Activated CD8-positive, alpha-beta T cell treated with anti-CD3 and anti-CD28 coated beads for 36 hours (primary cell): ENCODE measurements at places on chromosomes 16 and 17. TPM values are rescaled to one million over a fixed set of nuclear protein-coding genes. Genes with fewer than 3 reads are reported as not detected.

GRCh38 chr17:32654324-32654723 lies 167.5 kb downstream of the CDK5R1 start:
- no peak for DNase-seq

DNA sequence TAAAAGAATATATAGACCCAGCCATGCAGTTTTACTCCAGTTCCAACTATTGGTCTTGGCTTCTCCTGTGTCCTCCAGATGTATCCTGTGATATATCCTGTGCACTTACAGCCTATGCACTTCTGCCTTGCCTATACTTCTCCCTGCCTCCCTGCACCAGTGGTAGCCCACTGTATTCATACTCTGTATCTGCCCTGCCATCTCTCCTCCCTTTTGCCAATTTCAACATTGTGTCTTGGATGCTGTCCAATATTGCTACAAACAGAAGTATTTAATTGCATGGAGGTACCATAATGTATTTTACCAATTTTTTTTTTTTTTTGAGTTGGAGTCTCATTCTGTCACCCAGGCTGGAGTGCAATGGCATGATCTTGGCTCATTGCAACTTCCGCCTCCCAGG lies 242.7 kb downstream of the HAPSTR1 start:
- no peak for DNase-seq

DNA sequence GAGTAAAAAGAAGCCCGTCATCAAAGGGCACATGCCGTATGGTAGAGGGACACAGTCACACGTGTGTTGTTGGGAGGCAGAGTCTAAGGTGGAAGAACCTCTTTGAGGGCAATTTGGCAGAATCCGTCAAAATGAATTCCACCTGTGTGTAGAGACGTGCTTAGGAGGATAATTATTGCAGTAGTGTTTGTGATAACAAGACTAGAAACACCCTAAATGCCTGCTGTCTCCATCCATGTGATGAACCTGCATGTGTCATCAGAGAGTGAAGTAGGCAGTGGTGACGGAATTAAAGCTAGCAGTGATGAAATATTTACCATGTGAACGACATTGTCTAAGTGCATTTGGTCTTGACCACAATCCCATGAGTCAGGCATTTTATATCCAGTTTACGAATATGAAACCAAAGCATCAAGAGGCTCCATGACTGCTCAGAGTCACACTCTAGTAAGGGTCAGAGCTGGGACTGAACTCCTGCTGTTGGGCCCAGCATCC lies 61.3 kb upstream of the ADORA2B start:
- no peak for DNase-seq

DNA sequence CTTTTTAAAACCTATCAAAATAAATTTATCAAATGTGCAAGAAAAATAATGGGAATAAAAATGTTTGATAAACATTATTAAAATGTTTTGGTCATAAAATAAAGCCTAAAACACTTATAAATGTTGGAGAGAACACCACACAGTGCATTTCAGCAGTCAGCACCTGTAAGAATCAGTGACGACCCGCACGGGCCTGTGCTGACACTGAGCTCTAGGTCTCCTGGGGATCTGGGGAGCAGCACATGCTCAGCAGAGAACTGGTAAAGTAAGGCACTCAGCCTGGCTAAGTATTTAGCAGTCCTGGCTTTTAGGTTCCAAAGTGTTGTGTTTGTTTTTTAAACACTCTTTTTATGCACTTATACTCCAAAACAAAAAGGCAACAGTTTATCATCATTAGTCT lies 46.9 kb downstream of the HELZ start:
- no peak for DNase-seq

Gene KRT17
- total RNA-seq = not detected

DNA sequence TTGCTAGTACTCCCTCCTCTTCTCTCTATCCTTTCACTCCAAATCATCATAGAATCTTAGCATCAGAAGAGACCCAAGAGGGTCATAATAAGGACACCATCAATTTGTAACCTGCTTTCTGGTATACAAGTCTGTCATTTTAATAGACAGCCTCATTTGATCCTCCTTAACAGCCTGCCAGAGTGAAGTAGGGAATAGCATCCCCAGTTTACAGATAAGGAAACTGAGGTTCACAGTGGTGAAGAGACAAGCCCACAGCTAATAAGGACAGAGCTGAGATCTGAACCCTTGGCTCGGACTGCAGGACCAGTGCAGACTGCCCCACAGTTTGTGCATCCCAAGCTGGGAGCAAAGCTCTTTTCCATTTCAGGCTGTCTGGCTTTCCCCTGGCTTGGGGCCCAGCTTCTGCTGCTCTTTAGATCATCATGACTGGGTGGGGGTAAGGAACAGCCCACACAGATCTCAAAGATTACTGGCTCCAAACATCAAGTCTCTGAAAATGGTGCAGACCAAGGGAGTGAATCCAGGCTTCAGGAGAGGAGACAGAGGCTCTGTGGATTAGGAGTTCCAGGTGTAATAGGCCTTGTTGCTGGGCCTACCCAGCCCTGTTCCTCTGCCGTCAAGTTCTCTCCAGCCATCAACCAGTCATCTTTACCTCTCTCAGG lies 10.3 kb upstream of the IGFBP4 start:
- no peak for DNase-seq

DNA sequence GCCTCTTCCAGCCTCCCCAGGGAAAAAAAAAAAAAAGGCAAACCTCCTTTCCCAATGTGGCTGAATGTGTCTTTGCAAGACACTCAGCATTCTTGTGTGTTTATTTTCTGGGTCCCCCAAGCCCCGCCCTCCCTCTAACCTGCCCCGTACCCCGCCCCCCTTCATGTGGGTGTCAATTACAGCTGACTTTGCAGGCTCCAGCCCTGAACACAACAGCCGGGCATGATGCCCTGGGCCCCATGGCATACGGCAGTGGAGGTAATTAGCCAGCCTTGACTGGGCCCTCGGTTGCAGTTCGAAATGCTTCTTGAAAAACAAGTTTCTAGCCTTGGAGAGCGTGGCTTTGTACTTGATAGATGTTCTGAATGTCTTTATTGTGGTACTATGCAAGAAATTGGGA lies 354.7 kb upstream of the RBFOX1 start:
- no peak for DNase-seq

Gene KRTAP9-4
- total RNA-seq = not detected

DNA sequence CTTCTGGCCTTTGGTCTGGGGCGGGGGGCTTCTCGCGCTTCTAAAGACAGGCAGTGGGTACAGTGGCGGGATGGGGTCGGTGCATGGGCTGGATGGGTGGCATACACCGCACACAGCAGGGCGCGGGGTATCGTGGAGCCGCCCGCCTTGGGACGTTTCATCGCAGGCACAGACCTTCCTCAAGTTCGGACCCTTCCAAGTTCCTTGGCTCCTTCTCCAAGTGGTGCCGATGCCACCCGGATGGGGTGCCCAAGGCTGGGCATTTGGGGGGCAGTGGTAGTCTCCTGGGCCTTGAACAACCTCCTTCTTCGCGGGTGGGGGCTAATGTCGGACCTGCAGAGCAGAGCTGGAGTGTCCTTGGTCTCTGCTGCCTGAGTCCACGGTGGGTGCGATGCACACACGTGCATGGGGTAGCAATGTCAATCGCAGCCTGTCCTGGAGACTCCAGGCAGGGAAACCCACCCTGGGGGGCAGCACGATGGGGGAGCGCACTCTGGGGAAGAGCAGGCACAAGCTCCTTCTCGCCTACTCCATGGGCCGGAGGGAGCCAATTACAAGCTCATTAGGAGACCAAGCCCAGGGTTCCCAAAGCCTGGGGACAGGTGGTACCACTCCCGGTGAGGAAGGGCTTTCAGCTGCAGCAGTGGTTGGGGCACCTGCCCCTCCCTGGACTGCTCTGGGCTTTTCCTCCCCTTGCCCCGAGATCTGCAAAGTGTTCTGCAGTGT lies 686 bp upstream of the MTSS2 start:
- DNase-seq = no peak

DNA sequence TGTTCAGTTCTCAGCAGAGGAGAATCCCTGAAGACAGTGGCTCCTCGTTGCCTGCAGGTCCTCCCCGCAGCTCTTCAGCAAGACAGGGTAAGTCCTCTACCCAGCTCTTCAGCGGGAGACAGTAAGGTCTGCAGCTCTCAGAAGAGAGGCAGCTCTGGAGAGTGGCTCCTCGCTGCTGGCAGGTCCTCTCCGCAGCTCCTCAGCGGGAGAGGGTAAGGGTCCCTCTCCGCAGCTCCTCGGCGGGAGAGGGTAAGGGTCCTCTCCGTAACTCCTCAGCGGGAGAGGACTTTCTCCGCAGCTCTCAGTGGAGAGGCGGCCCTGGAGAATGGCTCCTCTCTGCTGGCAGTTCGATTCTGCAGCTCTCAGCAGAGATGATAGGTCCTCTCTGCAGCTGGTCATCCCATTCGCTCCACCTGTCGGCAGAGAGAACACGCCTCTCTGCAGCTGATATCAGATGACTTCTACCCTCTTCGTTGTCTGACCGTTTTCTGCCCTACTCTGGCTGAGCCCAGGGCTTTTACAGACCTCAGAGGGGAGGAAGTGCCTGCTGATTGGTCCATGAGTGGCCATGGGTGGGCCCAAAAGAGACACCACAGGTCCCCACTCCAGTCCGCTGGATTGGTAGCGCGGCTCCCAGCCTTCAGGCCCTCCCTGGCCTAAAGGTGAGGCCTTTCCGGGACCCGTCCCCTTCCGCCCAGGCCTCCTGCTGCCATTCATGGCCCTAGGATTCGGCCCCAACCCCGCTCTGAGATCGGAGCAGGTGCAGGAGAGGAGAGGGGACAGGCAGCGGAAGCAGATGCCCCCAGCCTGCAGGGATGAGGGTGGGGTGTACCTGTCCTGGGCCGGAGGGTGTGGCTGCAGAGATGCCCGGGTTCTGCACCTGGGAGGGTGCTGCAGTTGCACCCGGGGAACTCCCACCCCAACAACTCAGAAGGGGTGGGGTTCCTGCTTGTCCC lies 11.9 kb upstream of the SHCBP1 start:
- no peak for DNase-seq

Gene CD68
- total RNA-seq = 11.4 TPM

DNA sequence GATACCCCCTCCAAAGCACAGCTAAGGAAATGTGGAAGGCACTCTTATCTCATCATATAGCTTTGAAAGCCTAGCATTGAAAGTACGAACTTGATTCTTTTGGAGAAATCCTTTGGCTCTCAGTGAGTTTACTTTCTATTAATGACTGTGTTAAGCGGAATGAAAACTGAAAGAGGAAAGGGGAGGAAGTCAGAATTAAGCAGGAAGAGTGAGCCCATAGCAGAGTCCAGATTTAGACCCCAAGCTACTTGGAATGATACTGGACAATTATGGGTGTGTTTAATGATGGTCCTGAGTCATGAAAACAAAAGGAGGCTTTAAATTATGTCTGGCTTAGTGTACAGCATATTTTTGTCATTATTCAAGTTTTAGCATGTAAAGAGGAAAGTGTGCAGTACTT lies 42.2 kb downstream of the TENT4B start:
- no peak for DNase-seq

DNA sequence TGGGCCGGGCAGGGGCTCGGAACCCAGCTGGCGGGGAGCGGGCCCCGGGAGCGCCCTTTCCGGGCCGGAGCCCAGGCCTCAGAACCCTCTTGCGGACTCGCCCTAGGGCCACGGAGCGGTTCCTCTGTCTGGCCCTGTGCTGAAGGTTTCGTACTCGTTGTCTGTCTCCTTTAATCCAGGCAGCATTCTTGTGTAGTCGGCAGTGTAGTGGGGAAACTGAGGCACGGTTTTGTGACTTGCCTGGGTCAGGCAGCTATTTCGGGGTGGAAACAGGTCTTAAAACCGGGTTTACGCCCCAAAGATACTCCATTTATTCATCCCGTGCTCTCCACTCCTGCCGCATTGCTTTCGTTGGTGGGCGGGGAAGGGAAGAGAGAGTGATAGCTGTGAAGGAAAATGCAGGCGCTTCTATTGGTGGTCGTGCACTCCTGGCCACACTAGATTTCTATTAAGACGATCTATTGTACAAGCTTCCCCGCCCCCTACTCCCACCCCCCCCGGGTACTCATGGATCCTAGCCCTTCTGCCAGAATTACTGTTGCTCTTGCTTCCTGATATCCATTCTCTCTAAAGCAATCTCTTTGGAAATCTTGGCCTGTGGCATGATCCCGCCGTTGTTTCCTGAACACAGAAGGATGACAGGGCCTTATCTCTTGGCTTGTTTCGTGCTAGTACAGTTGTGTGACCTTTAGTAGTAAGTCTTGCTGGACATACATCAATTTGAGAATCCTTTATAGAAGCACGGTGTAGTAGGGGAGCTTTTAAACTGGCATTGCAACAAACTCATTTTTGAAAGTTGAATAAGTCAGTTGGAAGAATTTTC lies 751 bp downstream of the DCAF7 start:
- peak; percentile 46 for DNase-seq

DNA sequence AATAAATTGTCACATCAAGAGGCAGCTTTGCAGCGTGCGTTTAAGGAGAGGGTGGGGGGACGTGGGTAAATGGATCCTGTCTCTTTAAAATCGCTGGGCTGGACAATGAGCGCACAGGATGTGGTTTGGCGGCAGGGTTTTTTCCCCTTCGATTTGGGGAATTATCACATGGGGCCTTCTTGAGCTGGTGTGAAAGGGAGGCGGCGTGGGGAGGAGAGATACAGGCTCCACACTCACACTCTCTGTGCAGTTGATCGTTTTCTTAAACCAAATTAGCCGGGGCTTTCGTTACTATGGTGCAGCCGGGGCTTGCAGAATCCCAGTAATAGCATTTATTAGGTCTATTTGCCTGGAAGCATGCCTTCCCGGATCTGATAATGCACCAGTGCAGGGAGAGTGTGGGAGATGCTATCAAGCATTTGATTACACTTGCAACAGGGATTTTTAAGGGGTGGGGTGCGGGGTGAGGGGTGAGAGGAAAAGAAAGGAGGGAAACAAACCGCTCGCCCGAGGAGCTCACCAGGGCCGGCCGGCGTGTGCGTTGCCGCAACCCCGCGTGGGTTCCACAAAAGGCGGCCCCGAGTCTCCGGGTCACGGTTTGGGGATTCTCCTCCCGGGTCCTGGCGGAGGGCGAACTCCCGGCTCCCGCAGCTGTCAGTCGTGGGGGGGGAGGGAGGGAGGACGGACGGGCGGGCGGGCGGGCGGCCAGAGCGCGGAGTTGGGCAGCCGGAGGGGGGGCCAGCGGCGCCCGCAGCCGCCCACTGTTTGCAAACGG lies 58.8 kb upstream of the GSE1 start:
- DNase-seq = peak; percentile 95

DNA sequence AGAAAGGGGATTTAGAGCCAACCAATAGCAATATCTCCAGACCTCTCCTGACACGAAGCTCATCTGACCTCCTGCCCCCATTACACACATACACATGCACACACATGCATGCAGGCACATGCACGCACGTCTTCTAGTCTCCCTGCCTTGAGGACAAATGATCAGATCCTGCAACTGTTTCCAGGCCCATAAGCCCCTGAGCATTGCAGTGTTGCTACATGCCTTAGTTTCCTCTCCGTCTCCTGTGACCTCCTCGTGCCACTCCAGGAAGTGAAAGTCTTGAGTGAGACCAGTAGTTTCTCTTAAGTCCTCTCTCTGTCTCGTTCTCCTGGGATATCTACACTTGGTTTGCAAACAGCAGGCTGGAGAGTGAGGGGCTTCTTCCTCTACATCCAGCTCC lies 8.2 kb downstream of the CIITA start:
- DNase-seq = no peak

GRCh38 chr17:47276444-47276843 lies 22.8 kb downstream of the ITGB3 start:
- no peak for DNase-seq

Gene OR4D1
- 0.22 TPM for total RNA-seq
